CD4-positive, CD25-positive, alpha-beta regulatory T cell (primary cell): ENCODE measurements at places on chromosomes 5 and 9. TPM values are rescaled to one million over a fixed set of nuclear protein-coding genes. Genes with fewer than 3 reads are reported as not detected.

DNA sequence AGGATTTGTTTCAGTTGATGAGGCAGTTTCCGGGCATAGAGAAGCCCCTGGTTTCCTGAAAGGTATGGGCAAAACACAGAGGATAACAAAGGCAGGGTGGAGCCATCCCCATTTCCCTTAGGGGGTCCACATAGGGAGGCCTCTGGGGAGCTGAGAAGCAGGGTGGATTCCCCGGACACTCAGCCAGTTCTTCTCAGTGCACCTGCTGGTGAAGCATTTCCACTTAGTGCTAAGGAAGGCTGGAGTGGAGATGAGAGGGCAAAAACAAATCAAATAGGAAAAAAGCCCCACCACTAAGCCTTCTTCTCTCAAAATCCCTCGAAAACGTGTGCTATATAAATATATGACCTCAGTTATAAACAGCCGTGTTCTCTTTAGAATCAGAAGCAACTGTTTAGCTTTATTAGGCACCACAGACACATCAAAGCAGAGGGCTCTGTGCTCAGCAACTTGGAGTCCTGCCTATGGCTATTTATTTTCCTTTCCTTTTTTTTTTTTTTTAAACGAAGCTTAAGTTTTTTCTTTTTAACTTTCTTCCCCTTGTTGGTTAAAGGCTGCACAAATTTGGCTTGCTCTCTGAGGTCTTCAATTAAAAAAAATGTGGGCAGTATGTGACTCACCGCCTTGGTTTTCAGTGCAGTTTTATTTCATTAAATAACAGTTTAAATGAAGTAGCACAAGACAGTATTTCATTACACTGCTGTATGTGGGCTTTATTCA lies 67.7 kb downstream of the PRDM6 start:
- H3K36me3 ChIP-seq, result no peaks in the 10 kb centered on the region
- H3K27me3 ChIP-seq, result no peaks in the 10 kb centered on the region
- DNase-seq, result no peak
- H3K27ac ChIP-seq, result no peak overlapping the region

DNA sequence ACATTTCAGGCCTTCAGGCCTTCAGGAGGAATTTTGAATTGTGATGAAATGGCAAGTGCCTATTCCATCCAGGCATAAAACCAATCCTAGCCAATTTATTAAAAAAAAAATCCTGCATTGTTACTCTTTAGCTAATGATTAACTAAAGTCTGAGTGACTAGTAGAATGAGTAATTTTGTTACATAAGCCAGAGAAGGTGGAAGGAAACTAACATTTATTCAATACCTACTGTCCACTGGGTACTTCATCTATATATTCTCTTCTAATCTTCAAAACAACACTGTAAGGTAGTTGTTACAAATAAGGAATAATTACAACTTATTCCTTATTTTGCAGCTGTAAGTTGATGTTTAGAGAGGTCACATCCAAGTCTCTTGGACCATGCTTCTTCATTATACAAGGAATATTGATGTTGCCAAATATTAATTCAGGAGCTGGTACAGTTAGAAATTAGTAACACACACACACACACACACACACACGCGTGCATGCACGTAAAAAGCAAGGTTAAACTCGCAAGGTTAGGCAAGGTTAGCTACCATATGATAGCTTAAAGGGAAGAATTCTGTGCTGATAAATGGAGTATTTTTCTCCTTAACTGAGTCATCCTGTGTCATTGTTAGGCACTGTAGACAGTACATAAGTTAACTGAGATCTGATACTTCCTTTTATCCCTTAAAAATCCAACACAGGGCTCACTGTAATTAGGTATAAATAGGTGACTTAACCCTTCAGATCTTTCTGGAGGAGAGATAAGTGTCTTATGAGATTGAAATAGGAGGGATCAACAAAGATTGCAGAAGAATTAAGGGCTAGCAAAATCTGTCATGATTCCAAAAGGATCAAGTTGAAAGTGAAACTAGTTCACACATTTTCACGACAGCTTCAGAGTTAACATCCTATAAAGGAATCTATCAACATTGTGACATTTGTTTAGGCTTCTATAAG lies 596.9 kb downstream of the PDE4D start:
- H3K27me3 ChIP-seq, result no peaks in the 10 kb centered on the region
- H3K4me3 ChIP-seq, result peak overlapping the region; percentile 4
- DNase-seq, result no peak

DNA sequence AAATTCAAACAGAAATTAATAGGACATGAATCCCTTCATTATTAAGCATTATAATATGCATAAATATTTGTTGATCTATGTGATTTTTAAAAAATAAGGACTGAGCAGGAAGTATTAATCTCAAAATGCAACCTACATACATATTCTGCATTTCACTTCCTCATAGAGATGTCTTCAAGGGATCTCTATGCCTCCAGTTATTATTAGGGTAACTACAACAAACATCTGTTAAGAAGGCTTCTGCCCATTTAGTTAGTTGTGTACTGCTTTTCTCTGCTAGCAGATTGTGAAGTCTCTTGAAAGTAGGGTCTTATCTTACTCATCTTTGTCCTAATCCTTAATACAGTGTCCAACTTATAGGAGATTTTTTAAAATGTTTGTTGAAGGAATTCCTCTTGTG lies 414.1 kb downstream of the ACTL7B start:
- DNase-seq, result no peak
- no peaks in the 10 kb centered on the region for H3K27me3 ChIP-seq
- no peak overlapping the region for H3K4me3 ChIP-seq
- H3K4me1 ChIP-seq, result no peaks in the 10 kb centered on the region
- H3K36me3 ChIP-seq, result no peaks in the 10 kb centered on the region
- no peak overlapping the region for H3K27ac ChIP-seq

Gene SCGB3A1
- total RNA-seq, result not detected

DNA sequence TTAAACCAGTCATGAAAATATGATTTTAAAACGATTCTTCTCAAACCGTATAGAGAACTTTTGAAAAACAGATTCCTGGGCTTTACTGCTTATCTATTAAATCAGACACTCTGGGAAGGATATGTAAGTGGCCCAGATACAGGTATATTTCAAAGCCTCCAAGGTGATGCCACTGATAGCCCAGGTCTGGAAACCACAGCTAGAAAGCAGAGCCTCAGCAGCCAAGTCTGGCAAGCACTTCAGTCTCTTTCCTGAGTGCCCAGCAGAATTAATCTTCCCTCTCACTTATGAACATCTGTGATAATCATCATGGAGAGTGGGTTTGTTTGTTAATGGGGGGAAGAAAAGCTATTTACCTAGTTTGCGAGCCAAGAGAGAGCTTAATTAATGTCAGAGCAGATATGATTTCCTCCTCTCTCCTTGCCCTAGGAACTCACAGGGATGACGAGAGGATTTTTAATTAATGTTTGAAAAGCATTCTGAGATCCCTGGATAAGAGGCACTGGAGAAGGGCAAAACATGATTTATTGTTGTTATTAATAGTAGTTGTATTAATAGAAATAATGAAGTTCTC lies 368.4 kb downstream of the TLE1 start:
- no peaks in the 10 kb centered on the region for H3K27me3 ChIP-seq
- H3K4me1 ChIP-seq, result no peaks in the 10 kb centered on the region
- no peak for DNase-seq
